ENCODE measurements at places on chromosomes 6 and 20. TPM values are rescaled to one million over a fixed set of nuclear protein-coding genes. Genes with fewer than 3 reads are reported as not detected.

The SLC22A3 gene
- total RNA-seq: 1.8 TPM

The CRISP2 gene
- total RNA-seq: 0.23 TPM

DNA sequence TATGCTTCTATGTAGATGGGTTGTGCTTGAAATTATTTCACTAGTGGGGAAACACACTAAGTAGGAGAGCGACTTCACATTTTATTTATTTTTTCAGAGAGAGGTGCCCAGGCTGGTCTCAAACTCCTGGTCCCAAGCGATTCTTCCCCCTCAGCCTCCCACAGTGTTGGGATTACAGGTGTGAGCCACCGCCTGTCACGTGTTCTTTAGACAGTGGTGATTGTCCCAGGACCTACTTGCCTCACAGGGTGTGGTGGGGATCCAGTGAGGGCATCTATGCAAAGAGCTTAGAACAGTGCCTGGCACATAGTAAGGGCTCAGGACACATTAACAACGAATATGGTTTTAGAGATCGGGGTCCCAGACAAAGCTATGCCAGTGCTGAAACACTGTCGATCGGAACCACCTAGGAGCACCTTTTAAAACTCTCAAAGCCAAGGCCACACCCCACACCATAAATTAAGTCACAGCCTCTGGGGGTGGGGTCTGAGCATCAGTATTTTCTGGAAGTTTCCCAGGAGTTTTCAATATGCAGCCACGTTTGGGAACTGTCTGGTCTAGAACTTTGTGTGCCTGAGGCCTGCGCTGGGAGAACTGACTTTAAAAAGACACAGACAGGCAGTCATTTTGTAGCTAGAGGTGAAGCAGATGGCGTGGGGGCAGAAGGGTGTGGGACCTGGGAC, 4.8 kb upstream of the BCAS4 start:
- DNase-seq: no peak

The FGD2 gene
- not detected for total RNA-seq

- DNase-seq: no peak
Measured at GRCh38 chr6:15638373-15638772, 24.5 kb downstream of the DTNBP1 start.

DNA sequence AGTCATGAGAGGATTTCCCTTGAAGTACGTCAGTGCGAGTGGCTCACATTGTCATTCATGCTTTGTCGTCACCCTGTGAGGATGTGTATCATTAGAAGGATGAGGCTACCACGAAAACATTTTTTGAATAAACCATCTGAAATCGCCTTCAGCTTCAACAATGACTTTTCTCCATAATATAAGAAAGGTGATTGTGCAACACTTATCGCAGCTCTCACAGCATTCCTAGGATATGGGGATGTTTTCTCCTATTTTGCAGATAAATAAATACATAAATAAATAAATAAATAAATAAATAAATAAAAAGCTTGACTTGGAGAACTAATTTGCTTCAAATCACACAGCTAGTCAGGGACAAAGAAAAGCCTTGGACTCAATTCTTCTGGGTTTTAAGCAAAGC, 326.5 kb downstream of the FOXA2 start:
- no peak for DNase-seq

The ELOVL2 gene
- total RNA-seq: 11.3 TPM

The MYLK2 gene
- total RNA-seq: 3.0 TPM

The LHFPL5 gene
- total RNA-seq: not detected

DNA sequence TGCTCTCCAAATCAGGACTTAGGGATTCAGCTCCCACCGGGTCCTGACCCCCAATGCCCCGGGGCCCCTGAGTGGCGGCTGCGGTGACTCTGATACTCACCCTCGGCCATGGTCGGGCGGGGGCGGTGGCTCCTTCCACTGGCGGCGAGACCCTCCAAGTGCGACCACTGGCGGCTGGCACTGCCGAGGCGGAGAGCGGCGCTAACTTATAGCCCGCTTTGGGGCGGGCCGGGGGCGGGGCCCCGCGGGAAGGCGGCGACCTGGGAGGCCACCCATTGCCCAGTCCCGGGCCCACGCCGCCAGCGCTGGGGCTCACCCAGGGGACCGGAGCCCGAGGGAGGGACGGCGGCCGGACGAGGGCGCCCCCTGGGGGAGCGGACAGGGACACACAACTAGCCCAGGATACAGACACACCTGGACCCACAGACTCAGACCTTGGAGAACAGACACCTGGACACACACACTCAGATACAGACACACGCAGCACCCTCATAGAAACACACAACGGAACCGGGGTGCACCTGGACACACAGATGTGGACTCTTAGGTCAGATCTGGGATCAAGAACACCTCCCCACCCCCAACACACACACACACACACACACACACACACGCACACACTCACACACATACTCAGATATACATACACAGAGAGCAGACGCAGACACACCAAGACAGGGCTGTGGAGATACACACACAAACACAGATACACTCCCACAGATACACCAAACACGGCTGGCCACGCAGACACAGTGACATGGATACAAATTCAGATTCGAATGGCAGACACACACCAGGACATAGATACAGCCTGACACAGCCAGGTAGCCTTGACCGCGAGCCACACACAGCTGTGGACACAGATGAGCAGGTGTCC, at the start of gene TGM2:
Gene TGM2, minus strand, starts transcription at position 182 of the 877 bp plus-strand sequence. Its CDS starts 72 bp downstream, at position 110.
- peak; percentile 87 for DNase-seq

- no peak for DNase-seq
Measured at GRCh38 chr20:4829514-4830215, 108.0 kb downstream of the PRND start.

The HAO1 gene
- total RNA-seq: not detected

DNA sequence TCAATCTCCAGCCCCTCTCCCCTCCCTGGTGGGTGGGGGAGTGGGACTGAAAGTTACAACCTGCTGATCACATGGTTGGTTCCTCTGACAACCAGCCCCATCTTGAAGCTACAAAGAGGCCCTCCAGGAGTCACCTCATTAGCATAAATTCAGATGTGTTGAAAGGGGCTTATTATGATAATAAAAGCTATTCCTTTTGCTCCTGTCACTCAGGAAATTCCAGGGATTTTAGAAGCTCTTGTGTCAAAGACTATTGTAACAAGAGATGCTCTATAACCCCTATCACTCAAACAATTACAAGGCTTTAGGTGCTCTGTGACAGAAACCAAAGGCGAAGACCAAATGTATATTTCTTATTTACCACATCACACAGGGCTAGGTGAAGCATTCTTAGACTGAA, 30.1 kb upstream of the MBOAT1 start:
- no peak for DNase-seq

GRCh38 chr6:31546339-31546957, at the start of gene ATP6V1G2:
Gene ATP6V1G2 (minus strand): TSS chr6:31546608. CDS start chr6:31546559, 49 bp downstream.
- DNase-seq: peak; percentile 93

The EPPIN gene
- not detected for total RNA-seq

DNA sequence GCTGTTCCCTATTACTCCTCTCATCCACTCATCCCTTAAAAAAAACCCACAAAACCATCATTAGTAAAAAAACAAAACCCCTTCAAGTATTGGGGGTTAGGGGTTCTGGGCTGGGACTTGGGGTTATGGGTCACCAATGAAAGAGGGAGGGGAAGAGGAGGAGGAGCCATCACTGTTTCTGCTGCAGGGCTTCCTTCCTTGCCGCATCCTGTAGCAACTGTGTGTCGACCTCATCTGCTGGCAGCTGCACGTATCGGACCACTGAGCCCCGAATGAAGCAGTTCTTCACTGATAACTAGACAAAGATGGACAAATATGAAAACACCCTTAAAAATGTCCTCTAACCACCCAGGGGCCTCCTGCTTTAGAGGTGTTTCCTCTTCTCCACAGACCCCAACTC, 2.0 kb upstream of the VARS1 start:
- DNase-seq: no peak

The CAP2 gene
- total RNA-seq: 16.4 TPM

DNA sequence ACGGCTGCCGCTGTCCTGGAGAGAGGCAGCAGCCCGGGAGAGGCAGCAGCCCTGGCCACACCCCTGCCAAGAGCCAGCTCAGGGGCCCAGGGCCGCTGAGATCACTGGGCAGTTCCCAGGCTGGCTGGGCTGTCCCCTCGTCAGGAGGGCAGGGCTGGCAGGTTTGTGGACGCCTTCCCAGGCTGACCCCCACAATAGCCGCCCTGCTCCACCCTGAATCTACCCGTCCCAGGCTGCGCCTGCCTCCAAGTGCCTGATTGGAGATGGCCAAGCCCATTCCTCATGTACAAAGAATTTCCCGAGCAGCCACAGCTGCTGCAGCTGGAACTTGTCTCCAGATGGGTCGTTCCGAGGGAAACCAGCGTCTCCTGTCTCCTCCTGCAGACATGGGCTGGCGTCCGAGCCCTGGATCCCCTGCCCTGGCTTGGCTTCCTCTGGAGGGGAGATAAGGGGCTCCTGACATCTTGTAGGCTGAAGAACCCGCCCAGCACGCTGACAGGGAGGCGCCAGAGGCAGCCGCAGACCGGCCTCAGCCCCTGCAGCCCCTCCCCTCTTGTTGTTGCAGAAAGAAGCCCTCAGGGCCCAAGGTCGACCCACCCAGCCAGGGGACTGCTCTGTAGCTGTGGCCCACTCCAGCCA, 9.4 kb upstream of the GATA5 start:
- DNase-seq: no peak

DNA sequence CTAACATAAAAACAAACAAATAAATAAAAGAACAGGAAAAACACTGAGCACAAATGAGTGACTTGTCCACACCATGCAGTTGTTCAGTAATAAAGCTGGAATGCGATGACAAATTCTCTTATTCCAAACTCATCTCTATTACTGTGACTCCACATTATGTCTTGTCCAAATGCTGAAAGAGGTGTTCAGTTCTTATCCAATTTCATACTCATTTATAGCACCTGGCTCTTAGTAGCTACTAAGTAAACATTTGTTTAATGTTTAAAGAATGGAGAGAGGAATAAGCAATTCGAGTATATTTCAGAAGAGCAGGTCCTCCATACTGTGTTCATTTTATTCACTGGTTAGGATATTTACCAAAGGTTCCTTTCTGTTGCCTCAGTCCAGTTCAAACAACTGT, 439.0 kb upstream of the JAG1 start:
- DNase-seq: no peak

DNA sequence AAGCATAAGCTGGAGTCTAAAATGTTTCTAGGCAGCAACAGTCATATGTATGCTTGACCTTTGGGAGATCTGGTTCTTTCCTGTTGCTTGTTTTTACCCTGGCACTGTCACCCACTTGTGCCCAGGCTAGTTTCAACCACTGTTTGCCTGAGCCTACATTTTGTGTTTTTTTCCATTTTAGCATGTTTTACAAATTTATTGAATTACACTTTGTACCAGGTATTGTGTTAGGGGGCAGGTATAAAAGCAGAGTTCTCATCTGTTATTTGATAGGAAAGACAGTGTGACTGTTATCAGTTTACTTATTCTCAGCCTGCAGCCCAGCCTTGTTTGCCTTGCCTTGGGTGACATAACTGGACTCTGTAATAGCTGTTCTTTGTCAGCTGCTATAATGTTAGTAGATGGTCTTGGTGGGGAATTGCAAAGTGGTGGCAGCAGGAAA, 147.0 kb downstream of the CDKAL1 start:
- DNase-seq: no peak

DNA sequence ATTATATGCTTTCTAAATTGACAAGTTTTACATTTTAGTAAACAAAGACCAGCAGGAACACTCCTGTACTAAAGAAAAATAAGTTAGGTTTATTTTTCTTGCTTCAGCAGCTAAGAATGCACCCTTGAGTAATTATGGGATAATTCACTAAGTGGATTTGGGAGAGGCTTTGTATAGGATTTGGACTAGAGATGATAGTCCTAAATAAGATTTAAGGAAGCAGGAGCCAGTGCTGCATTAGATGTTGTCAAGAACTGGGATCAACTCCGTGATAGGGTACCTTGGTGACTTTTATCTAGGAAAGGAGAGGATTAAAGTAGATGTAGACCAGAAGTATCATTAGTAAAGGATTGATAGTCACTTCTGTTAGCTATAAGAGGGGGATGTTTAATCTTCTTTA, 4.1 kb upstream of the C6orf141 start:
- no peak for DNase-seq

DNA sequence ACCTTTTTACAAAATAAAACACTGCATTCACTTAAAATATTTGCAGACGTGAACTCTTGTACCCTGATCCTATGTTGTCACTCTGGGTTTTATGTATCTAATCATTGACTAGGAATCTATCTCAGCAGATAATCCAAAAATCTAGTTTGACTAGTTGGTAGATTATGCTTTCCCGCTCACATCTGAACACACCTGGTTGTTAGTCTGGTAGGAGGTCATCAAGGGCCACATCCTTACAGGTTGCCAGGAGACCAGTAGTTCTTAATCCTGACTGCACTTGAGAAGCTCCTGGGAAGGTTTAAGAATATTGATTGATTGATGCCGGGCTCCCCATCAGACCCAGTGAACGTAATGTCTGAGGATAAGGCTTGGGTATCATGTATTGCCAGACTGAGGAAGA, 104.4 kb downstream of the MTHFD1L start:
- no peak for DNase-seq

DNA sequence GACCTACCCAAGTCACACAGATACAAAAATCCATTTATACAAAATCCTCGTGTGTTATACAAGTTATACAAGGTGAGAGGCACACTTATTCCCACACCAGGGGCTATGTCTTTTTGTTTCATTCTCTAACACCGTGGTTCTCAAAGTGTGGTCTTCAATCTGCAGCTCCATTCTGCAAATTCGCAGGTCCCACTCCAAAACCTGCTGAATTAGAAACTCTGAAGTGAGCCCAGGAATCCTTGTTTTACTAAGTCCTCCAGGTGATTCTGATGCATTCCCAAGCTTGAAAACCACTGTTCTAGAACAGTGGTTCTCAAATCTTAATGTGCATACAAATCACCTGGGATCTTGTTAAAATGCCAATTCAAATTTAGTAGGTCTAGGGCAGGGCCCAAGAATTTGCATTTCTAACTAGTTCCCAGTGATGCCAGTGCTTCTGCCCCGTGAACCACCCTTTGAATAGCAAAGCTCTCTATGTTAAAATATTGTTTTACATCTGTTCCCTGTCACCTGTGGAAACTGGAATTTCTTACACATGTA, 35.1 kb downstream of the LRFN2 start:
- DNase-seq: no peak

GRCh38 chr6:75424618-75425548, 68.7 kb downstream of the FILIP1 start:
- peak; percentile 22 for DNase-seq

DNA sequence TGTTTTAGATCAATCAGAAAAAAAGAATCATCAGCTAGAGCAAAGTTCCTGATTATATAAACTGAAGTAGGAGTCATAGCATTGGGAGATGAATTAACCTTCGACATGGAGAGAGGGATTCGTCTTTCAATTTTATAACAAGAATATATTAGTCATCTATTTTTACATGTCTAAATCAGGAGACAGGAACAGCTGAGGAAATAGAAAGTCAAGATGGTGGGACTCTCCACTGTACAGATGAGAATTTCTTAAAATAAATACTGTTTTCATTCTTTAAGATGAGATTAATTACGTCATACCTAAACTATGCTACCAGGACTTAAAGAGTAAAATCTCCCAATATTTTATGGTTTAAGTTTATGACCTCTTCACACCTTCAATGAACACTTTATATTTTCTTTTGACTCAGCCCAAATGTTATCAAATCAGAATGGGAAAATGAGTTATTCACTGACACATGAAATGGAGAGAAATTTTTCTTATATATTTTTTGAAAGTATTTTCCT, 1137.7 kb downstream of the EPHA7 start:
- DNase-seq: no peak

The IL20RA gene
- 0.27 TPM for total RNA-seq

The IPCEF1 gene
- not detected for total RNA-seq

The MMP24 gene
- total RNA-seq: 0.86 TPM

GRCh38 chr20:32967961-32968457, 36.2 kb downstream of the SUN5 start:
- DNase-seq: no peak

The C20orf204 gene
- total RNA-seq: 1.1 TPM

- peak; percentile 48 for DNase-seq
Measured at GRCh38 chr6:29762781-29763214, 39.6 kb downstream of the HLA-F start.
